CD4-positive, alpha-beta T cell (primary cell): ENCODE measurements at places on chromosomes 2 and 18. TPM values are rescaled to one million over a fixed set of nuclear protein-coding genes. Genes with fewer than 3 reads are reported as not detected.

DNA sequence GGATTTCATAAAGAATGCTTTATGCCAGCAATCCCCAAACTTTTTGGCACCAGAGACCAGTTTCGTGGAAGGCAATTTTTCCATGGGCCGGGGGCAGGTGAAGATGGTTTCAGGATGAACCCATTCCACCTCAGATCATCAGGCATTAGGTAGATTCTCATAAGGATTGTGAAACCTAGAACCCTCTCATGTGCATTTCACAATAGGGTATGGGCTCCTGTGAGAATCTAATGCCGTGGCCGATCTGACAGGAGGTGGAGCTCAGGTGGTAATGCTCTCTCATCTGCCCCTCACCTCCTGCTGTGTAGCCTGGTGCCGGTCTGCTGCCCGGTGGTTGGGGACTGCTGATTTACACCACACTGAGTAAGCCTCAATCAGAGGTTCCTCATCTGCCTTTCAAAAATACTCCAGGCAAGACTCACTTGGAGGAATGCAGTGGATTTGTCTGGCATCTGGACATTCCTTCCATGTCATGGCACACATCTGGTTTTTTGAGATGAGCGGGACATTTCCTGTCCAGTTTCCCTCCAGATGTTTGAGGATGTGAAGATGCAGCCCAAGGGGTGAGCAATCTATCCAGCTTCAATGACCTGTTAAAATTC, 185.8 kb downstream of the VAPA start:
- H3K27ac ChIP-seq, result no peak overlapping the region
- DNase-seq, result no peak
- no peaks in the 10 kb centered on the region for H3K4me1 ChIP-seq
- H3K4me3 ChIP-seq, result no peak overlapping the region

HSPD1 gene
- total RNA-seq, result 157 TPM

- peak overlapping the region; percentile 50 for H3K4me3 ChIP-seq
- no peak overlapping the region for H3K27ac ChIP-seq
- H3K27me3 ChIP-seq, result peaks cover 70% of the 10 kb centered on the region
Measured at GRCh38 chr2:42046819-42047487, 868 bp upstream of the PKDCC start.

SP9 gene
- total RNA-seq, result not detected

IL36B gene
- total RNA-seq, result not detected

DNA sequence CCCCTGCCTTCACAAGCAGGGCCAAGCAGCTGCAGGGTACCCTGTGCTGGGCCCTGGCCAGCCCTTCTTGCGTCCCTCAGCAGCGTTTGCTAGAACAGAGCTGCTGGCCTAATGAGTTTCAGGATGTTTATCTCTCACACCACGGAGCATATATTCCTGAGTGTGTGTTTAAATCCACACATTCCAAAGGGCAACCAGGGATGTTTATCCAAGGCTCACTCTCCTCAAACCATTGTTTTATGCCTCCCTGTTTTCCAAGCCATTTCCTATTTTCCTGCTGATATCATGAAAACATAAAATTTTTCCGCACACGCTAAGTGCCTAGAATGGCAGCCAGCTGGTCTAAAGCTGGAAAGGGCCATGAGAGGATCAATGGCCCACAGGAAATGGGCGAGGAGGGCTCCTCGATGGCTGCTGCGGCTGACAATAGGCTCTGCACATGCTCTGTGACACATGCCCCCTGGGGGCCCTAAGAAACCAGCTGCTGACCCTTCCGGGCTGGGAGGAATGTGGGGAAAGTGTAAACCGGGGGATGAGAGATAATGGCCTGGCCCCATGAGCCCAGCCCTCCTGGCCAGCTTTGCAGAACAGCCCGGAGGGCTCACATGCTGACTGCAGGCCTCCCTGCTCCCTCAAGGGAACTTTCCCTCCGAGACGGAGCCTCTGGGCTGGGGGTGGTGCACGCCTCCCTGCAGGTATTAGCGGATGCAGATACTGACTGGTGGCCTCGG, 194.0 kb downstream of the NDUFA10 start:
- H3K4me3 ChIP-seq, result no peak overlapping the region
- DNase-seq, result no peak

DNA sequence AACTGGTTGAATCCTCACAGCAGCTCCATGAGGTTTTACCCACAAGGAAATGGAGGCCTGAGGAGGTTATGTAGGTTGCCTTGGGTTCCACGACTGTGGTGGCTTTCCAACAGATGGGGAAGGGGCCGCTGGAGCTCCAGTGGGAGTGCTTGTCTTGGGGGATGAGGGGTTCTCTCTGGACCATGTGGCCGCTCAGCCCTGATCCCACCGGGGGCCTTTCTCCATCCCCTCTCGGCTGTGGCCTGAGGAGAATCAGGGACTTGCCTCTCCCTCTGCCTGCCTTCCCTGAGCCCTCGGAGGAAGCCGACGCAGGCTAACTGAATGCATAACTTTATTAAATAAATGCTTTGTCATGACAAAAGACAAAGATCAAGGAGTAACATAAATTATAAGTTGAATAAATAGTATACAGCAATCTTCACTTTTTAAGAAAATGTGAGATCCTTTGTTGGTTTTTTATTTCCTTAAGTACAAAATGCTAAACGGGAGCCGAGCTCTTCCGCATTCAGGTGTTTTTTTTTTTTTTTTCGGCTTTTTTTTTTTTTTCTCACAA, 23.5 kb downstream of the IGFBP5 start:
- H3K4me1 ChIP-seq, result no peaks in the 10 kb centered on the region
- no peaks in the 10 kb centered on the region for H3K27me3 ChIP-seq
- H3K36me3 ChIP-seq, result no peaks in the 10 kb centered on the region
- DNase-seq, result no peak

GRCh38 chr2:70123051-70123828, 36.0 kb downstream of the PCBP1 start:
- no peaks in the 10 kb centered on the region for H3K36me3 ChIP-seq
- peak overlapping the region; percentile 83 for H3K4me3 ChIP-seq
- H3K4me1 ChIP-seq, result peaks cover 71% of the 10 kb centered on the region
- no peaks in the 10 kb centered on the region for H3K27me3 ChIP-seq
- peak overlapping the region; percentile 92 for H3K27ac ChIP-seq
- DNase-seq, result no peak

DNA sequence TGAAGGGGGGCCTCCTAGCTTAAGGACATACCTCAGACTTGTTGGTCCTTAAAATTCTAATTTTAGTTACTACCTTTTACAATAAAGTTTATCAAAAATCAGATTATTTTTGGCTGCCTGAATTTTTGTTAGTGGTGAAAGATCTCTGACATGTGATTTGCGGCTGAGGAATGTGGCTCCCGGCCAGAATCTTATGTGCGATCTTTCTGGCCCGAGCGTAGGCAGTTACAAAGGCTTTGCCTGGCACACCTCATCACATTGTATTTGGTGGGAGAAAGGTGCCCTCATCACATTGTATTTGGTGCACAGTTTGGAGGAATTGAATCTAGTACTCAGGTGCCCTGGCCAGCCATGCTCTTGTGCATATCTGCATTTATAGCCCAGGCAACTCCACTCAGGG, 289.1 kb downstream of the GULP1 start:
- no peak overlapping the region for H3K4me3 ChIP-seq
- DNase-seq, result no peak

MLPH gene
- total RNA-seq, result 0.39 TPM

GRCh38 chr18:23231340-23232021, 96.2 kb downstream of the CABLES1 start:
- peaks cover 25% of the 10 kb centered on the region for H3K4me1 ChIP-seq
- peak overlapping the region; percentile 55 for H3K27ac ChIP-seq
- DNase-seq, result peak; percentile 59
- H3K27me3 ChIP-seq, result no peaks in the 10 kb centered on the region
- no peaks in the 10 kb centered on the region for H3K36me3 ChIP-seq
- no peak overlapping the region for H3K4me3 ChIP-seq

- DNase-seq, result peak; percentile 43
- peak overlapping the region; percentile 25 for H3K4me3 ChIP-seq
- no peak overlapping the region for H3K27ac ChIP-seq
- no peaks in the 10 kb centered on the region for H3K36me3 ChIP-seq
- peaks cover 28% of the 10 kb centered on the region for H3K4me1 ChIP-seq
Measured at GRCh38 chr2:219002395-219003266, 9.4 kb upstream of the CRYBA2 start.

DNA sequence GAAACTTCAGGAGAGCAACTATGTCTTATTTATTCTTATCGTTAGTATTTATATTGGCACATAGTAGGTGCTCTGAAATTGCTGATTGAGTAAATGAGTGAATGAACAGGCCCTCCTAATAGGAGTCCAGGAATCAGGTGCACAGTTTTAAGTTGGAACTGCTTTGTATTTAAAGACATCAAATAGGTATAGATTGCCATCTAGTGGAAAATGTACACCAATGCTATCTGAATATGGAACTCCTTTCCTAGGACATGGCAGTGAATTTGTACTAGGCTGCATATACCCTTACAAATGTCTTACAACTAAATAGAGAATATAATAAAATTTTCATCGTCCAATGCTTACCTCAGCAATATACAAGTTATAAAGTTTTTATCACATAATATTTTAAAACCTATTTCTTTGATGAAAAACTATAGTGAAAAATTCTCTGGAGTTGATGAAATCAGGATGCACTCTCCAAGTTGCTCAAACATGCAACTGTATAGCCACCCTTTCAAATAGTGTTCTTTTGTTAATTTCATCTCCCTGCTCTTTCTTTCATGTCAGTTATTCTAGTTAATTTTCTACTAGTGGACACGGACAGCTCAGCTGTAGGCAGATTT, 318.9 kb upstream of the SYT4 start:
- H3K4me1 ChIP-seq, result no peaks in the 10 kb centered on the region
- H3K27ac ChIP-seq, result no peak overlapping the region
- no peaks in the 10 kb centered on the region for H3K36me3 ChIP-seq
- no peaks in the 10 kb centered on the region for H3K27me3 ChIP-seq
- H3K4me3 ChIP-seq, result no peak overlapping the region
- no peak for DNase-seq

GRCh38 chr2:234453216-234453615, 43.7 kb downstream of the ARL4C start:
- H3K4me3 ChIP-seq, result peak overlapping the region; percentile 64
- peak overlapping the region; percentile 93 for H3K27ac ChIP-seq
- no peak for DNase-seq
- H3K27me3 ChIP-seq, result no peaks in the 10 kb centered on the region
- peaks cover 14% of the 10 kb centered on the region for H3K36me3 ChIP-seq
- peaks cover 63% of the 10 kb centered on the region for H3K4me1 ChIP-seq

GRCh38 chr2:17429130-17429529, 89.1 kb downstream of the RAD51AP2 start:
- no peak for DNase-seq
- no peaks in the 10 kb centered on the region for H3K27me3 ChIP-seq
- no peak overlapping the region for H3K27ac ChIP-seq
- H3K4me1 ChIP-seq, result no peaks in the 10 kb centered on the region
- no peaks in the 10 kb centered on the region for H3K36me3 ChIP-seq
- no peak overlapping the region for H3K4me3 ChIP-seq

DNA sequence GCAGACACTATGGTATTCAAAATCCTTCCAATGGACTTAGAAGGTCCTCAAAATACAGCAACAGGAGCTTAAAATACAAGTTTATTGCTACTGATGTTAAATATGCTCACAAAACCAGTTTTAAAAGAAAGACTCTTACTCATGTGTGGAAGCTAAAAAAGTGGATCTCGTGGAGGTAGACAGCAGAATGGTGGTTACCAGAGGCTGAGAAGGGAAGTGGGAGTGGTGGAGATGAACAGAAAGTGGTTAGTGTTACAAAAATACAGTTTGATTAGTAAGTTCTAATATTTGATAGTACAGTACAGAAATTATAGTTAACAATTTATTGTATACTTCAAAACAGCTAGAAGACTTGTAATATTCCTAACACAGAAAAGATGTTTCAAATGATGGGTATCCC, 12.1 kb downstream of the ADAM17 start:
- H3K4me1 ChIP-seq, result peaks cover 22% of the 10 kb centered on the region
- no peak for DNase-seq
- no peak overlapping the region for H3K27ac ChIP-seq
- H3K4me3 ChIP-seq, result no peak overlapping the region

DNA sequence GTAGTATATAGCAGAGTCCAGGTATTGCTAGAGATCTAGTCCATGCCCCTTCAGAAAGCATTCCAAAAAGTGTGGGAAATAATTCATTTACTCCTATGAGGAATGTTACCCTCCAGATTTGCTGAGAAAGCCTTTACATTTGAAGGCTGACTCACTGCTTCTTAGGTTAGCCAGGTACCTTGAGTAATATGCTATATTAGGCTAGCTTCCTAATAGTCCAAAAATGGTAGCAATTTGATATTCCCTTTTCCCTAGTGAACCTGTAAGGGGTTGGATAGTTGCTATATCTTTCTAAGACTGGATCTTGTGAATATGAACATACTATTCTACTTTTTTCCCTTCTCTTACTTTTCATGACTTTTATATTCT, 63.6 kb downstream of the SPOPL start:
- peaks cover 28% of the 10 kb centered on the region for H3K36me3 ChIP-seq
- H3K27me3 ChIP-seq, result no peaks in the 10 kb centered on the region
- no peaks in the 10 kb centered on the region for H3K4me1 ChIP-seq
- no peak overlapping the region for H3K4me3 ChIP-seq
- DNase-seq, result no peak
- no peak overlapping the region for H3K27ac ChIP-seq
